ENCODE measurements at places on chromosomes 2 and 18.

GRCh38 chr2:239179851-239180371 lies 220.9 kb downstream of the HDAC4 start:
- DNase-seq, result no peak

GRCh38 chr2:240647503-240648154 lies 22.3 kb downstream of the GPR35 start:
- DNase-seq, result peak; percentile 30

DNA sequence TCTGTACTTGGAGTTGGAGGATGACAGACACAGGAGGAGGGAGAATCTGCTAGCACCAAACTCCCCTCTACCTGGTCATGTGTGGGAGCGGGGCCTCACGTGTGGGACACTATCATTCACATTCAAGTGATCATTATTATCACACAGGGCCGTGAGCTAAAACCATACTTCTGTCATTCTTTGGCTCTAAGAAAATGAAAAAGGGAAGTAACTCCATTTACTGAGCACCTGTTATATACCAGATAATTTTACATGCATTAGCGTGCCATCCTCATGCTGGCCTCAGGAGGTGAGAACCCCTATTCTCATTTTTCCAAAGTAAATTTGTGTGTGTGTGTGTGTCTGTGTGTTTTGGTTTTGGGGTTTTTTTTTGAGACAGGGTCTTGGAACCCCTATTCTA lies 150.1 kb downstream of the GLI2 start:
- DNase-seq, result no peak

DNA sequence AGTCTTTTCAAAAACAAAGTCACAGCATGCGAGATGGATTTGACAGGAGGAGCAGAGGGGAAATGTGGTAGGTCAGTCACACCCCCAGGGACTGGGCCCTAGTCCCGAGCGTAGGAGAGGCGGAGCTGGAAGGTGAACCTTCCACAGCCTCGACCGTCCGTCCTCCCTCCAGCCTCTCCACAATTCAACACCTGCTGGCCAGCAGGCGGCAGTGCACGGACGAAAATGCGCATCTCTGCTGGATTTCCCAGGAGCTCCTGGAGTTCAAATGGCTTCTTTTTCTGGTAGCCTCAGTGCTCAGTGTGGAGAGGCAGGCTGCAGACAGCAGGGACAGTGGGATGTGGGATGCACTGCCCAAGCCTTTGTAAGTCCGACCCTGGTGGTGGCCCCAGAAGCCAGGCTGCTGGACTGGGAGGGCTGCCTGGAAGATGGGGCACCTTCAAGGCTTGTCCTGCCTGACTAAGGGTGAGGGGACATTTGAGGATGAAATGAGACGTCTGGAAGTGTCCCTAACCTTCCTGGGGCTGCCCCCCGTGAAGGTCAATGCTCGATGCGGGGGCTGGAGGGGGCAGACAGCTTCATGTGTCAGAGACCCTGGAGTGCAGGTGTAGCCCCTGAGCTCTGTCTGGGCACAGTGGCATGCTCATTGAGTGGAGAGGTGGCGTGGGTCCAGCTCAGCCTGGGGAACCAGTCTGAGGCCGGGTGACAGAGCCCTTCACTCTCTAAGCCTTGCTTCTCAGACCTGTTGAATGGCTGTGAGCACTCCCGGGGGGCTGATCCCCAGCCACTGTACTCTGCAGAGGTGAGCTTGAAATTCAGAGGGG lies 189.5 kb downstream of the TFCP2L1 start:
- DNase-seq, result peak; percentile 78

GRCh38 chr2:196131384-196131937 lies 39.9 kb downstream of the STK17B start:
- DNase-seq, result peak; percentile 17

All from D341Med (cell line).